Adrenal gland (tissue), 19 donors: ENCODE measurements at places on chromosomes 5 and 9. TPM values are rescaled to one million over a fixed set of nuclear protein-coding genes. Genes with fewer than 3 reads are reported as not detected.

SLC6A3 gene
- not detected for total RNA-seq

NIM1K gene
- total RNA-seq = 0.26 TPM

ZNF879 gene
- total RNA-seq = 3.5 TPM

PTPRD gene
- total RNA-seq = 71.2 TPM

PCDHB14 gene
- total RNA-seq = 5.5 TPM

SEMA6A gene
- 182 TPM for total RNA-seq

OR1J2 gene
- total RNA-seq = not detected

KCNT1 gene
- 0.11 TPM for total RNA-seq

SLC36A2 gene
- total RNA-seq = not detected
